BJ (cell line): ENCODE measurements at places on chromosomes 6 and 20. TPM values are rescaled to one million over a fixed set of nuclear protein-coding genes. Genes with fewer than 3 reads are reported as not detected.

Gene TP53TG5
- not detected in 2 replicates for polyA plus RNA-seq

Gene ABHD16B
- not detected in 2 replicates for polyA plus RNA-seq

Gene OLIG3
- not detected in 2 replicates for polyA plus RNA-seq

Gene TMEM170B
- 0.23 and 0.50 TPM in 2 replicates for polyA plus RNA-seq

Gene ZNF318
- 10.3 and 11.5 TPM in 2 replicates for polyA plus RNA-seq

Gene UQCC2
- 51.7 and 66.5 TPM in 2 replicates for polyA plus RNA-seq

DNA sequence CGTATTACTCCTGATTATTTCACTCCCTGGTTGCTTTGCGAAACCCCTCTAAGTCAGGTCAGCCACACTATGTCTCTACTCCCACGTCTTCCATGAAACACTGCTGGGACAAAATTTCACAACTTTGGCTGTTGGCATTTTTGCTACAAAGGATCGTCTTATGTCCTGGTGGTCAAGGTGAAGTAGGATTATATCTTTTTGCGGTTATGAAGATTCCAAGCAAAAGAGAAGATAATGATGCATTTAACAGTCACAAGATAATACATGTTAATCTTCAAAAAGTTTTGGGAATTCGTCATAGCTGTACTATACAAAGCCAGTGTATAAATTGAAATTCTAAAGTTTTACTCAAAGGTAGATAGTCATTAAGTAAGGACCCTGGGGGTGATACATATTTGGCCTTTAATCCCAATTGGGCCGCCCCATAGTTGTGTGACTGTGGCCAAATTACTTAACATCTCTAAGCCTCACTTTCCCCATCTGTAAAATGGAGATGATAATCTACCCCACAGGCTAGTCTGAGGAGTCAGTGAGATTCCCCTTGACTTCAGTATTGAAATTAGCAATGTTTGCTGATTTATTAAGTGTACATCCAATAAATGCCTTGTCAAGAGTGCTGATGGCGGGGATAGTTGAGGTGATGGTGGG is 212.1 kb downstream of the ARID1B start:
- no peak for DNase-seq

DNA sequence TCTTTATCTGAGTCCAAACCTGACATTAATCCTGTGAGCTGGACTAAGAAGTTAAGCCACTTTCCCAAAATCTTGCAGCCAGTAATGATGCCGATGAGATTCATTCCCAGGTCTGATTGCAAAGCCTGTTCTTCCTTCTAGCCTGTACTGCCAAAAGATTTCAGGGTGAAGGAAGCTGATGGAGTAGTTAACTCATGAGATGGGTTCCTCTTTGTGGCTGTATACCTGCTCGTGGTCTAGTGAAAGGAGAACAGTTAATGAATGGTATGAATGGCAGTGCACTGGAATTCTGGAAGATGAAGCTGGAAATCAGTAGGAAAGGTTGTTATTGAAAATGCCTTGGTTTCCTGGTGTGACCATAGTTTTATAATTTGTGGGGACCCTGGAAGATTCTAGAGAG is 112.0 kb downstream of the FYN start:
- DNase-seq: no peak

DNA sequence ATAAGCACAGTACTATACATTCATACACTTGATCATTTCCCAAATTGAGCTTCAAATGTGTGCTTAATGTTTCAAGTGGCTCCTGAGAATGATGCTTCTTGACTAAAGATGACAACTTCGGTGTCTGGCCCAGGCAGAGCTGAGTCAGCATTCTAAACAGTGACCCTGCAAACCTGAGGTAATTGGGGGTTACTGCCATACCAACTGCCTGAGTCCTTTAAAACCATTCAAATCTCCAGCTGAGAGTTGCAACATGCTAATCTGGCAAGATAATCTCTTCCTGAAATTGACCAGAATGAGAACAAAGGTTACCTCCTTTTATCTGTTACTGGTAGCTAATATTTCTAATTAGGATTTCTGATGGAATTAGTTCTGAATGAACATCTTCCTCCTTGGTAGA is 8.2 kb downstream of the BACH2 start:
- no peak for DNase-seq

- no peak for DNase-seq
Measured at GRCh38 chr6:34929241-34929978, 40.4 kb downstream of the ANKS1A start.

GRCh38 chr20:8434326-8434876 is 302.3 kb downstream of the PLCB1 start:
- DNase-seq: no peak

DNA sequence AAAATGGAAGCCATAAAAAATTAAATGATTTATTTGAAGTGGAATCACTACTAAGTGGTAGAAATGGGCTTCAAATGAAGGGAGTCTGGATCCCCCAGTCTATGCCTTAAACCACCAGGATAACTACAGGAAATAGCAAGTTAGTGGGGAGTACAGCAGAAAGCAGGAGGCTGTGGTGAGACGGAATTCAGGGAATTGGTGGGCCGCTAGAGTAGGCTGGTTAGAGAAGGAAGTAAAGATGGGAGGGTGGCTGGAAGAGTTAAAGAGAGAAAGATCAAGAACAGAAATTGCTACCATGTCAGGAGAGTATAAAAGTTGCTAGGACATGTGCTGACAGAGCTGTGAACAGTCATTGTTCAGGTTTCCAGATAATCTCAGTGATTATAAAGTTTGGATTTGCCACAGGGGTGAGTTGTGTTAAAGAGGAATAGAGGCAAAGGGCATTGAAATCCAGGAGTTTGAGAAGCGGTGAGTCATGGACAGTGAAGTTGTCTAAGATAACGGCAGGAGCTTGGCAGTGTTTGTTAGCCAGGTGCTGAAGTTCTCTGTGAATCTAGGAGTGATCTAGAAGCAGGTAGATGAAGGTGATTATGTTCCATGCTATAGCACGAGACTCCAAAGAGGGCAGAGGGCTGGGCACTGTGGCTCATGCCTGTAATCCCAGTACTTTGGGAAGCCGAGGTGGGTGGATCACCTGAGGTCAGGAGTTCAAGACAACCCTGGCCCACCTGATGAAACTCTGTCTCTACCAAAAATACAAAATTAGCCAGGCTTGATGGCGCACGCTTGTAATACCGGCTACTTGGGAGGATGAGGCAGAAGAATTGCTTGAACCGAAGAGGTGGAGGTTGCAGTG is 13.7 kb upstream of the HINT3 start:
- DNase-seq: no peak

DNA sequence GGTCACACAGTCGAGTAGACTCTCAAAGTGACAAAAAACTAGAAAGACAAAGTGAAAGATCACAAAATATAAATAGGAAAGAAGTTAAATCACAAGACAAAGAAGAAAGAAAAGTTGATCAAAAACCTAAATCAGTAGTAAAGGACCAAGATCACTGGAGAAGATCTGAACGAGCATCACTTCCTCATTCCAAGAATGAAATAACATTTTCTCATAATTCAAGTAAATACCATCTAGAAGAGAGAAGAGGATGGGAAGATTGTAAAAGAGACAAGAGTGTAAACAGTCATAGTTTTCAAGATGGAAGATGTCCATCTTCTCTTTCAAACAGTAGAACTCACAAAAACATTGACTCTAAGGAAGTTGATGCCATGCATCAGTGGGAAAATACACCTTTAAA is 31.6 kb upstream of the GJA10 start:
- no peak for DNase-seq

Gene TFAP2C
- polyA plus RNA-seq: 3.9 and 4.4 TPM in 2 replicates

- no peak for DNase-seq
Measured at GRCh38 chr6:163243692-163244589, 170.6 kb upstream of the QKI start.

GRCh38 chr20:4811661-4812181 is 90.0 kb downstream of the PRND start:
- no peak for DNase-seq

GRCh38 chr6:80020381-80021120 is 16.1 kb downstream of the TTK start:
- DNase-seq: no peak

DNA sequence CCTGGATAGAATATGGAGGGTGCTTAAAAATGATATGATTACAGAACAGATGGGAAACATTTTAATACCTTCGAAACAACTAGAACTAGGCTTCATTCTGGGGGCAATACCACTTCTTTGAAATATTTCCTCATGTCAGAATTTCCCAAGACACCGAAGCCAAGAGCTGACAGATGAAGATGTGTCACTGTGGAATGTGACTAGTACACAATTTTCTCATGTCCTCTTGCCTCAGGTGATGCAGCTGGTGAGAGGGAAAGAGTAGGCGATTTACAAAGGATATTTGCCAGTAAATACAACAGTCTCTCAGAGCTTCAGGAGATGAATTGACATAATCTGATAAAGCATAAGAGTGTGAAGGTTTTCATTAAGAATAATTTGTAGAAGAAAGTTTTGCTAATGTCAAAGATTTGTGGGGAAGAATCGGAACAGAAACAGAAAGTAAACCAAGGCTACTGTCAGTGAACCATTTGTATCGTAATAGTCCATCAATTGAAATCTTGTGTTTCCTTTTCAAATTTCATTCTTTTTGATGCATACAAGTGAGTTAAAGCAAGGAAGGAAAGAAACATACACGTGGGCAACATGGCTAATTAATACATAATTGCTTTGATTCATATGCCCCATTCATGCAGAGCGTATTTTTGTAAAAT is 164.7 kb upstream of the CCN2 start:
- DNase-seq: no peak

DNA sequence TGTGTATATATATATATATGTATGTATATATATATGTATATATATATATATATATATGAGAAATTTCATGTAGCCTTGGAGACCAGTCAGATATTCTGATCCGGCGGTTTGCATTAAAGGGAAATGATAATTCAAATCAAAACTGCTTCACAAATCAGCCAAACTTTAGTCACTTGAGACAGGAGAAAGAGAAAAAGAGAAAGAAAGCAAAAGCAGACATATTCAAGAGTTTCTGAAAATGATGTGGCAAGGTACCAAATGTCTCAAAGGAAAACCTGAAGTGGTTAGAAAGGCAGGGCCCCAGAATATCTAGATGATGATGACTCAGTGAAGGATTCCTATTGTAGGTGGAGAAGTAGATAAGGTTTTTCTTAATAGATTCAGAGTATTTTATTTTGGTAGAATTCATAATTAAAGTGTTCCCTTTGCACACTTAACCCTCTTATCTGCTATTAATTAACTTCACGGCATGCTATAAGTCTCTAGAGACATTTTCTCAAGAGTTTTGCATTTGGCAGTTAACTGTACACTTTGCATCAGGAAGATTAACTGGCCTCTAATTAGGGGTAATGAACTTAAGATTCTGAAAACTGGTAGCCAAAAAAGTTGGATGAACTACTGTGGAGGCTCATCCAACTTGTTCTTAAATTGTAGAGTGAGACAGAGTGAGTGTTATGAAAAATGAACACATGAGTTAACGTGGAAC is 50.1 kb upstream of the ASF1A start:
- DNase-seq: no peak

Gene OR12D3
- not detected in 2 replicates for polyA plus RNA-seq

- DNase-seq: no peak
Measured at GRCh38 chr20:58228484-58229197, at the start of gene ANKRD60. ANKRD60 (minus strand) TSS chr20:58228653; CDS start chr20:58228653, 0 bp downstream.

GRCh38 chr6:12304487-12304886 is 14.3 kb downstream of the EDN1 start:
- DNase-seq: no peak

DNA sequence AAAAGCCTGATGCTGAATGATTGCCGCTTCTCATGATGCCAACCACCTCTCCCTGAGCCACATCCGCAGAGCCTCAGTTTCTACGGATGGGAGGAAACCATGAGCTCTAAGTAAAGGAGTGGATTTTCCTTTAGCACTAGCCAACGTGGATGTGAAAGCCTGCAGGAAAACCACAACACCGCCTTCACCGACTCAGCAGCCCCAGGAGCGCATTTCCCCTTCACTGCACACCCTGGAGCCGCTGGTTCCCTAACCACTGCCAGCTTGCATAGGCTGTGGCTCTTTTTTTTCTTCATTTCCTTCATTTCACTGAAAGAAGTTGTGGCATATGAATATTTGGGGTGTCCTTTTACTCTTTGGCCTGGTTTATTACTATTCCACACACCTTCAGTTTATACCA is 50.5 kb upstream of the SSTR4 start:
- no peak for DNase-seq

DNA sequence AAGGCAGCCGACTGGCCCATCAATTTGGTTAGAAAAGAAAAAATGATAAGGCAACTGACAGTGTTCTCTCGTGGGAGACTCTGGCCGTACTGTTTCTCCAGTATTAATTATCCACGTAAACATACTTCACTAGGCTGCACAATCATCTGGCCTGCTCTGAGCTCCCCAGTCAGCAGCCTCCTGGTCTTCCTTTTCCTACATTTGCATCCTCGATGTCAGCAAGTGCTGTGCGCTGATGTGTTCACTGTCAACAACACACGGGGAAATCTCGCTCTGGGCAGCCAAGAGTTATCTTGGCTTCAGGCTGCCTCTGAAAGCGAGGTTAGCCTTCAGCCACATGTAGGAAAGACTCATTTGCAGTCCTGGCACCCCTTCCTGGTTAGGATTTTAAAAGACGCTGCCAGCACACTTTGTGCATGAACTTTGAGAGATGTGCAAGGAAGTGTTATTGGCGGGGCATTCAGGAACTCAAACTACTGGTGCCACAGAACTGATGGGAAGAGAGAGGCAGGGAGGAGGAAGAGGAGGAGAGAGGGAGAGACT is 460.5 kb upstream of the ARID1B start:
- DNase-seq: no peak

Gene PBOV1
- polyA plus RNA-seq: not detected in 2 replicates

Gene IMPG1
- polyA plus RNA-seq: not detected in 2 replicates

- no peak for DNase-seq
Measured at GRCh38 chr6:166045173-166045859, 122.3 kb downstream of the TBXT start.

DNA sequence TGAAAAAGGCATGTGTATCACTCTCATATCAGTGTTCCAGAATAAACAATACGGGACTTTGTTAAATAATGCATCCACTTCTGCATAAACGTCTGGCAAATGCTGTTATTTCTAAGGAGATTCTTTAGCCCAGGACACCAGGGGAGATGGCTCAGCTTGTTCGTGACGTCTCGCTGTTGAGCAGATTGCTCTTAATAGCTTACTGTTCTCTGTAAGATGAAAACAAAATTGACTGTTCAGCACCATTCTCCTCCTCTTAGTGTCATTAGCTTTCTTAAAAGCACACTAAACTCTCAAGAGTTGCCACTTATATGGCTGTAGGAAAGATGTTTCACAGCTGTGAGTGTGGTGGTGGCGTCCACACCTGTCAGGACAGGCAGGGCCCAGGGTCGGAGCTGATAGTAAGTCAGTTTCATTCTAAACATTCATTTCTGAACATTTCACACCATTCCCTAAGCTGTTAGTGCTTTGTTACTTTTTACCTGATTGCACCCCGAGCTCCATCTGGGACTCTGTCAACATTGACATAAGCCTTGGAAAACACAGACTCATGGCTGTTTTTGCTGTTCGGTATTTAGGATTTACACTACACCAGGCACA is 132.1 kb downstream of the ZDHHC14 start:
- no peak for DNase-seq

Gene UNC93A
- polyA plus RNA-seq: not detected in 2 replicates

DNA sequence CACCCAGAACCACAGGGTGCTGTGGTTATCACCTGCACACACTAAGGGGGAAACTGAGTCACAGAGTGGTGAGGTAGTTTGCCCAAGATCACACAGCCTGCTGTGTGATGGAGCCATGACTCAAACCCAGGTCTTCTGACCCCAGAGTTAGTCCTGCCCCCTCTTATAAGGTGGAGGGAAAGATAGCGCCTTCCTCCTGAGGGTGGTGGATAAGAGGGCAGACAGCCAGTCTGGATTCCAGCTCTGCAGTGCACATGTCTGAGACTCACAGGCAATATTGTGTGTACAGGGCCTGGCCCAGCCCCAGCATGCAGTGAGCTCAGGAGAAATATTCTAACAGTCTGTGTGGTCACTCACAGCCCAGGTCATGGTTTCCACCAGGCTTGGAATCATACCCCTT is 393.7 kb downstream of the CDH4 start:
- no peak for DNase-seq
